ENCODE measurements at places on chromosomes 12 and 14. TPM values are rescaled to one million over a fixed set of nuclear protein-coding genes. Genes with fewer than 3 reads are reported as not detected.

The HOXC9 gene
- 3.9 TPM for total RNA-seq

The INSM2 gene
- total RNA-seq: not detected

The SRRM4 gene
- not detected for total RNA-seq

The RPGRIP1 gene
- total RNA-seq: not detected

The TBX5 gene
- not detected for total RNA-seq

Measured in ovary (tissue), 10 donors.